ENCODE measurements at places on chromosomes 7 and 10.

DNA sequence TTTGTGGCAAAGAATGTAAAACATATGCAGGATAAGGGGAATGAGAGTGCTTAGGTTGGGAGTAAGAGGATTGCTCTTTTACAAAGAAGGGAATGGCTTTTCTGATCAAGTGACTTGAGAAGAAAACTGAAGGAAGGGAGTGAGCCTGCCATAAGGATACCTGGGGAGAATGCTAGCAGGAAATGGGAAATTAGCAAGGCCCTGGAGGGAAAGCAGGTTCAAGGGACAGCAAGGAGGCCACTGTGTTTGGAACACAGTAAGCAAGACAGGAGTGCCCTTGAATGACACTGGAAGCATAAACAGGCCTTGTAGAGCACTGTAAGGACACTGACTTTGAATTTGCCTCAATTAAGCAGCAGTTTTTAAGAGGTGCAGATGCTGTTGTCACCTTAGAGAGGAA lies 1069.9 kb downstream of the DNAJB9 start:
- no peak for DNase-seq

GRCh38 chr10:74310652-74311257 lies 159.7 kb downstream of the ADK start:
- no peak for DNase-seq

DNA sequence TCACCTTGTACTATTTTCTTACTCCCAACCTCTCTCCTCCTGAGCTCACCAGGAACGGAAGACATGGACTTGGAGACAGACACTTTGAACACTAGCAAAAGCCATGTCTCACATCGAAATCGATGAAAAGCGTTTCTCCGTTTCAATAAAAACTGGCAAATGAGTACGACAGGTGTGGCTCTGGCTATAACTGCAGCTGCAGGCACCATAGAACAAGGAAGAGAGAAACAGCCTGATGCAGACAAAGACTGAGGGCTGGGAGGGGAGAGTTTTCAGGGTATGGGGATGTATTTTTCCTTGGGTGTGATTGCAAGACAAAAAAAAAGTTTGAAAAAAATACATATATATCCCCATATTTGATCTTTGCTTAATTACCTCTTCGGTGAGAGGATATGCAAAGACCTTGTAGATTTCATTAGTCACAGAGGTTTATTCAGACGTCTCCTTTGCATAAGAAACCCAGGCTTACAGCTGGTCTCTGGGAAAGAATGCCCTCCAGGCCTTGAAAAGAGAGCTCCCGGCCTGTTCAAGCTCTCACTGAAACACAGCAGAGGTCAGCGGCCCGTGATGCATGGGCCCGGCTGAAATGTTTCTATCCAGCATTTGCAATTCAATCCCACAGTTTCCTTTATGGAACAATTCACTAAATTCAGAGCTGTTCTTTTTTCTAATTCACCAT lies 63.1 kb downstream of the TLL2 start:
- peak; percentile 3 for DNase-seq

GRCh38 chr7:107398161-107398560 lies 71.7 kb upstream of the GPR22 start:
- no peak for DNase-seq

GRCh38 chr7:34249192-34249591 lies 343.9 kb downstream of the BMPER start:
- DNase-seq: no peak

GRCh38 chr7:69663911-69664832 lies 65.9 kb downstream of the AUTS2 start:
- no peak for DNase-seq

- no peak for DNase-seq
Observed at GRCh38 chr10:50846753-50847152, 38.7 kb downstream of the A1CF start.

All from NCI-H2107 (cell line).